ENCODE measurements at places on chromosomes 1 and 21.

DNA sequence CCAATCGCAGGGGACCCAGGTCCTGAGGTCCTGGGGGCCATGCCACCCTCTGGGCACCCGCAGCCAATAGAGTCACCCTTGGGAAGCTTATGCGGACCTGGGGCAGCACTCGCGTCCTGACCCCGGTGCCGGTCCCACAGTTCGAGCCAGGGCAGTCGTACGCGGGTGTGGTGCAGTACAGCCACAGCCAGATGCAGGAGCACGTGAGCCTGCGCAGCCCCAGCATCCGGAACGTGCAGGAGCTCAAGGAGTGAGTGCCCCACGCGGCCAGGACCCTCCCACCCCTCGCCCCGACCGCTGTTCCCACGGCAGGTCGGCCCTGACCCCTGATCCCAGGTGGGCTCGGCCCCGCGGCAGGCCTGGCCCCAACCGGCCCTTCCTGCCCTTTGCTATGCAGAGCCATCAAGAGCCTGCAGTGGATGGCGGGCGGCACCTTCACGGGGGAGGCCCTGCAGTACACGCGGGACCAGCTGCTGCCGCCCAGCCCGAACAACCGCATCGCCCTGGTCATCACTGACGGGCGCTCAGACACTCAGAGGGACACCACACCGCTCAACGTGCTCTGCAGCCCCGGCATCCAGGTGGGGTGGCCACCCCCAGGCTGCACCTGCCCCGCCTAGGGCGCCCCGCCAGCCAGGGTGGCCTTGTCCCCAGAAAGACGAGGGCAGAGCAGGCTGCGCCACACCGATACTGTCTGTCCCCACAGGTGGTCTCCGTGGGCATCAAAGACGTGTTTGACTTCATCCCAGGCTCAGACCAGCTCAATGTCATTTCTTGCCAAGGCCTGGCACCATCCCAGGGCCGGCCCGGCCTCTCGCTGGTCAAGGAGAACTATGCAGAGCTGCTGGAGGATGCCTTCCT lies 20.5 kb downstream of the COL6A1 start:
- DNase-seq, result no peak

- no peak for DNase-seq
Measured at GRCh38 chr1:8674912-8675311, 142.5 kb downstream of the RERE start.

GRCh38 chr1:52632732-52633290 lies at the start of gene SHISAL2A:
Gene SHISAL2A, plus strand, starts transcription at chr1:52633168. Its CDS starts 326 bp downstream, at chr1:52633494.
- peak; percentile 19 for DNase-seq

DNA sequence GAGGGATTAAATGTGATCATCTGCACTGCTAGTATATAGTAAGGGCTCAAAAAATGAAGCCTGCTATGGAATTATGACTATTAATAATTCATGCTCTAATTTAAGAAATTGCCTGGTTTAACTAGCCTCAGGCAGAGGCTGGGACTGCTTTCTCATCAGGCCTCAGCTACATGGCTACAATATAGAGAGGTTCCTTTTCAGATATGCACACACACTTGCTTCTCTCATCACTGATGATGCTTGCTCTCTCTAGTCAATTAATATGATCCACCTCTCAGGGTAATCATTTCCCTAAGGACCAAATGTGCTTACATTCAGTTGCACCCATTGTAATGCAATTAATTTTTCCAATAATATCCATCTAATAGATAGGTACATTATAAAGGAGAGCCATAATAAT lies 324.9 kb upstream of the ST6GALNAC5 start:
- DNase-seq, result no peak

DNA sequence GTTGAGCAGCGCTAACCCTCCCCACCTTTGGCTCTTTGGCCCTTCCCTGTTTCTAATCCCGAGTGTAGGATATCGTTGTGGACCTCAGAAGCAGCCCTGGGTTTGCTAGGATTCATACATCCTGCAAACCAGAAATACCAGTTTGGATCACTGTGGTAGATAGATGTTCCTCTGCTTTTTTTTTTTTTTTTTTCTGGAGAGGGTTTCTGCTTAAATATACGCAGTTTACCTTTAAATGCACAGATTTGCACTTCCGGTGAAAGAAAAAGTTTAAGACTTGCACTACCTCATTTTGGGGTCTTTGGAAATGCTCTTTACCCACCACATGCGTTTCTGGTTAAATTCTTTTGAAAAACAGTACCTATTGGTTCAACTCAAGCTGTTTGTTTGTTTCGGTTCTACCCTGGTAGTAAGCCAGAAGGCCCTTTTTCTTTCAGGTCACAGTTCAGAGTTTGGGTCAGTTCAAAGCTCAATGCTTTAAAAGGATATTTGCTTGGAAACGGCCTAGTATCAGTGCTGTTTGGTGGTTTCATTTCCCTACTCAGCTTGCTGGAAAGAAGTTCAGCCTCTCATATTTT lies 908 bp downstream of the DDI2 start:
- no peak for DNase-seq

DNA sequence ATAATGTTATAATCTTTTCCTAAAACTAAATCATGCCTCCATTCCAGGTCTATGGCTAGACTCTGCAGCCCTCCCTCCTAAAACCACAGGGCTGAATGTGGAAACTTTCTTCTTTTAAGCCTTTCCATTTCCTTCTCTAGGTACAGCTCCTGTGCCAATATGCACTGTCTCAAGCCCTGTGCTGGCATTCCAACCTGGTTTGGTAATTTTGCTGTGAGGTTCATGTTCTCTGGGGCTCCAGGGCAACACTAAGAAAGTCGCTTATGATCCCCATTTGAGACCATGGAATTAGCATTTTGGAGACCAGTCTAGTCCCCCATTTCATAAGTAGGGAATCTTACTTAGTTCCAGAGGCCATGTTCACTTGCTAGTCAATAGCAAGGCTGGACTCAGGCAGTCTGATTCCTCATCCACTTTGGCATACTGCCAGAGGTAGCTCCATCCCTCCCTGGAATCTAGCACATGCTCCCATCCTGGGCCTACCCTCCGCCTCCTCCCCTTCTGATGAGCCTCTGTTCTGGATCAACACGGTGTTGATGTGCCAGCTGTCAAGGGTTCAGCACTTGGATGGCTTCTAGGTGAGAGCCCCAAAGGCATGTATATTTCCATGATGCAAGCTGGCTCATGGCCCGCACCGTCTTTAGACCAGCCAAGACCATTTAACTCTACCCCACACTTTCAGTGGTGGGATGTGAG lies 36.5 kb downstream of the ZMYND12 start:
- DNase-seq, result no peak
